ENCODE measurements at places on chromosomes 7 and 10.

DNA sequence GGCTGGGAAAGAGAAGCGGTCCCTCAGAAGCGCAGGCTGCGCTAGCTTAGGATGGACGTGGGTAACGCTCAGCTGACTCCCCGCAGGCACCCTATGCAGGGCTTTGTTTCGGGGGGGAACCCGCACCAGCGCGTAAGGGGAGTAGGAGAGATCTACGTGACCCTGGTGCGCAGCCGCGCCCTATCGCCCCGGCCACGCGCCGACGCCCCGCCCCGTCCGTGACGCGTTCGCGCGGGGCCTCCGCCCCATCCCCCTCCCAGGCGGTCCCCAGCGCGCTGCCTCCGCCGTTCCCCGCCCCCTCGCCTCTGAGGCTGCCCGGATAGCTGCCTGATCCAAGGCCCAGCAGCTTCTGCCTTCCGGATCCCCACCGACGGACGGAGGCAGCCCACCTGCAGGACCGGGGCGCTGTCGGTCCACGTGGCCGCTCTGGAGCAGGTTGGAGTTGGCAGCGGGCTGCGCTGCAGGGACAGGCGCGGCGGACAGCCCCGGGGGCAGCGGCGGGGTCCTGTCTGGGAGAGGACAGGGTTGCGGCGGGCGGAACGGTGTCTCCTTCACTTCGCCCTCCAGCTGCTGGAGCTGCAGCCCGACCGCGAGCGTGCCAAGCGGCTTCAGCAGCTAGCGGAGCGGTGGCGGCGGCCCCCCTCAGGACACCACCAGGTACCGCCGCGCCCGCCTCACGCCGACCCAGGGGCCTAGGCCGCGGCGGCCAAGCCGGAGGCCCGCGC lies at the start of gene VDAC2:
Gene VDAC2, plus strand, starts transcription at position 515 of the 725 bp plus-strand sequence. CDS start 363 bp downstream, outside the sequence.
- peak; percentile 46 for DNase-seq

DNA sequence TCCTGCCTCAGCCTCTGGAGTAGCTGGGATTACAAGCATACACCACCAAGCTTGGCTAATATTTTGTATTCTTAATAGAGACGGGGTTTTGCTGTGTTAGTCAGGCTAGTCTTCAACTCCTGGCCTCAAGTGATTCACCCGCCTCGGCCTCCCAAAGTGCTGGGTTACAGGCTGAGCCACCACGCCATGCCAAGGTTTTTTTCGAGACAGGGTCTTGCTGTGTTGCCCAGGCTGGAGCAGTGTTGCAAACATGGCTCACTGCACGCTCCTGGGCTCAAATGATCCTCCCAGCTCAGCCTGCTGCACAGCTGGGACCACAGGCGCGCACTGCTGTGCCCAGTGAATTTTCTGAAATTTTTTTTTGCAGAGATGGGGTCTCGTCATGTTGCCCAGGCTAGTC lies 3.3 kb upstream of the SEC31B start:
- no peak for DNase-seq

GRCh38 chr10:118342638-118343020 lies 505 bp upstream of the FAM204A start:
- no peak for DNase-seq

DNA sequence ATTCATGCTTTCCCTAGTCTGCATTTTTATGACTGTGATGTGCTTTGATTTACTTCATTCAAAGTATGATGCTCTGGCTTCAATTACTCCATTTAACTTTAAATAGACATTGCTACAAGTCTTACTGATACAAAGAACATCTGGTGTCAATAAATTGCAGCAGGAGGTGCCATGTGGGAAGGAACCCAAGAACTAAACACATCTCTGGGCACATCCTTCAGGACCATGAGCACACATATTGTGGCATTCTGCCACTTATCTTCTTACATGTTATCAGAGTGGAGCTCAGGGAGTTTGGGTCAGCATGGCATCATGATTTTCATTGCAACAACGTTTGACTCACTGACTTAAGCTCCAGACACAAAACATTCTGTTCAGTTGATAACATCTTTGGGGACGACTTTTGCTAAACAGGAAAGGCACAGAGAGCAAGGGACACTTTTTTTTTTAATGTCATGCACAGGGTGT lies 227.0 kb downstream of the DKK1 start:
- peak; percentile 85 for DNase-seq

DNA sequence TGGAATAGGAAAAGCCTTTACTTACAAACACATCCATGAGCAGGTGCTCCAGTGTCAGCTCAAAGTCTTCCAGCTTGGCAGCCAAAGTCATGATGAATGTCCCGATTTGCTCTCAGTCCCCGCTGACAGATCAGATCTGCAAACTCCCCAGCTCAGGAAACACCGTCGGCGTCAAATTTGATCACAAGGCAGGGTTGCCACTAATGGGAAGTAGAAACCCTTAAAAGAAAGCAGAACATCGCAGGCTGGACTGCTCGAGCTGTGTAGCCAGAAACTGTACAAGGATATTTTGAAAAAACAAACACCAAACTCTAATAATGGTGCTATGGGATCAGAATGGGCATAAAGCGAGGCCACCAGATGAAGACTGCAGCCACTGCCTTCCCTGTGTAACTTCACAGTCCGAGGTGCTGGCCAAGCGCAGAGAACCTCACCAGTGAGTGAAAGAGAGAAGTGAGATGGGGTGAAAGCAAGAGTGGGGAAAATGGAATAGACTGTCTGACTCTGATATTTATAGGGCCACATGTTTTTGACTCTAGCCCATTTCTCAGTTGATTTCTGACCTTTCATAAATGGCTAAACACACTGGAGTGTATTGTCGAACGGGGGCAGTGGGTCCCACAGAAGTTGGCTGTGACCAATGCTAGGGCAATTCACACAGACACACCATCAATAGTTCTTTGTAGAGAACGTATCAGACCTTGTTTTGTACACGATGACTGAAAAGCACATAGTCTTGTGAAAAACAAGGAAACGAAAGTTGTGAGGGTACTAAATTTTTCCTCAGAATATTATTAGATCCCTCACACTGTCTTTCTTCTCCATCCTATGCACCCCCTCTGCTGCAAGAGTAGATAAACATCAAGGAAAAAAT lies 306.2 kb downstream of the FRMD4A start:
- no peak for DNase-seq

DNA sequence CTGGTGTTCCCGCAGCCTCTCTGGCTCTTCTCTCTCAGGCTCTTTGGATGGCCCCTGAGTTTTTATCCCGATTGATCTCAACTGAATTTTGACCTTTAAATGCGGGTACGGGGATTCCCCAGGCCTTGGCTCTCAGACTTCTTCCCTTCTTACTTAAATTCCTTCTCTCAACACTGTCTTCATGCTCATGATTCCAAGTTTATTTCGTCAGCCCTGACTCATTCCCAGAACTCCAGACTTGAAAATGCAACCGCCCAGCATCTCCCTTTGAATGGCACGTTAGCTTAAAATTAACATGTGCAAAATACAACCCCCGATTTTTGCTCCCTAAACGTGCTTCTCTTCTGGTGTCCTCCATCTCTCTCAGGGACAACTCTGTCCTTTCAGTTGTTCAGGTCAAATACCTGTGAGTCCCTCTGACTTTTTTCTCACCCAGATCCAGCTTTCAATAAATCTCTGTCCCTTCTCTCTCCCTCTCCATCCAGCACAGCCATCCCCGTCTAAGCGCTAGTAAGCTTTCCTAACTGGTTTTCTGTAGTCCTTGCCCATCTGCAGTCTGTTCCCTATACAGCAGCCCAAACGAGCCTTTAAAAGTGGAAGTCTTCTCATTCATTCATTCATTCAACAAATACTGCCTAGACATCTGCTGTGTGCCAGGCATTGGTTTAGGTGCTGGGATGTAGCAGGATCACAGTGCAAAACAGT lies 7.1 kb downstream of the HECW1 start:
- DNase-seq, result peak; percentile 48

DNA sequence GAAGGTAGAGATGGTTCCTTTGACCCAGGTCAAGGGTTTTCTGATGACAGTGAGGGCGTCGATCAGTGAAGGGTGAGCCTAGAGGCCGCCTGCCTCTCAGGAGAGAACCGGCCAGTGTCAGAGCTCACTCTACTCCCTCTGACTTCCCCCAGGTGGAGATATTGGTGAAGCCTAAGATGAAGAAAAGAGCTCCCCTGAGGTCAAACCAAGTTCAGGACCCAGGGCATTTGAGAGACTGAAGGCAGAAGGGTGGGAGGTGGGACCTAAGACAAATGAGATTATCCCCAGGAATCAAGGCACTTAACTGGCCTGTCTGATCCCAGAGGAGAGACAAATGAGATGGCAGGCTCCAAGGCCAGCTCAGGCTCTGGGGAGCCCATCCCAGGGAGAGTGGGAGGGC lies 104.7 kb downstream of the CDH23 start:
- DNase-seq, result no peak

DNA sequence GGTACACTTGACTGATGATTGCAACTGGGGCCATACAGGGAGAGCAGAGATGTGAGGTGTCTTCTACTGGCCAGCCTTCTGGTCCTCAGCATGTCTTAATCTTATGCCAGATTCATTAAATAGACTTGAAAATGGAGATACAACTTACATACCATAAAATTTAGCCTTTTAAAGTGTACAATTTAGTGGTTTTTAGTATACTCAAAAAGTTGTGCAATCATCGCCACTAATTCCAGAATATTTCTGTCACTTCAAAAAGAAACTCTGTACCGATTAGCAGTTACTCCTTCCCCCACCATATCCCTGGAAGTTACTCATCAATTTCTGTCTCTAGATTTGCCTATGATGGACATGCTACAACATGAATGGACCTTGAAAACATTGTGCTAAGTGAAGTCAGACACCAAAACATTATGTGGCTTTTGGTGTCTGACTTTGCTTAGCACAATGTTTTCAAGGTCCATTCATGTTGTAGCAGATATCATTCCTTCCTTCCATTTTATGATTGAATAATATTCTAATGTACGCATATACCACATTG lies 53.0 kb downstream of the SH2D4B start:
- DNase-seq, result no peak

DNA sequence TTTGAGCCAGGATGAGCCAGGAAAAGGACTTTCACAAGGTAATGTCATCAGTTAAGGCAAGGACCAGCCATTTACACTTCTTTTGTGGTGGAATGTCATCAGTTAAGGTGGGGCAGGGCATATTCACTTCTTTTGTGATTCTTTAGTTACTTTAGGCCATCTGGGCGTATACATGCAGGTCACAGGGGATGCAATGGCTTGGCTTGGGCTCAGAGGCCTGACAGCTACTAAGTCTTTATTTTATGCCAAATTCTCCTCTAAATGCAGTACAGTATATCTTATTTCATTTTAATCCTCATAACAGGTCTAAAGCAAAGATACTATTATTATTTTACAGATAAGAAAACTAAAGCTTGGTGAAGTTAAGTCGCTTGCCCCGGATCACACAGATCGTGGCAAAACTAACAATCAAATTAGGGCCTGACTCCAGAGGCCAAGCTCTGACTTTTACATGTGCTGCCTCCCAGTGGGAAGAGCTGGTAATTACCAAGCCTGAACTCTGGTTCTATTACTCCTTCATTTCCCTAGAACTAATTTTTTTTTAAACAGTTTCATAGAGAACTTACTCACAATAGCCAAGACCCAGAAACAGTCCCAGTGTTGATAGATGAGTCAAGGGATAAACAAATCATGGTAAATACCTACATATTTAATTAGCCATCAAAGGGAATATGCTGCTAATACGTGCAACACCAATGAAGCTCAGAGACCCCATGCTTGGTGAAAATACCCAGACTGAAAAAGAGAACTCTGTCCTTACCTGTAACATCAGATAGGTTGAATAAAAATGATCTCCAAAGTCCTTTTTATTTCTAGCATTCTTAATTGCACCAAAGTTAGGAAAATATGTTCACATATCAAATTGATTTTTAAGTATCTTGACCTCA lies 35.4 kb downstream of the C7orf25 start:
- peak; percentile 13 for DNase-seq

DNA sequence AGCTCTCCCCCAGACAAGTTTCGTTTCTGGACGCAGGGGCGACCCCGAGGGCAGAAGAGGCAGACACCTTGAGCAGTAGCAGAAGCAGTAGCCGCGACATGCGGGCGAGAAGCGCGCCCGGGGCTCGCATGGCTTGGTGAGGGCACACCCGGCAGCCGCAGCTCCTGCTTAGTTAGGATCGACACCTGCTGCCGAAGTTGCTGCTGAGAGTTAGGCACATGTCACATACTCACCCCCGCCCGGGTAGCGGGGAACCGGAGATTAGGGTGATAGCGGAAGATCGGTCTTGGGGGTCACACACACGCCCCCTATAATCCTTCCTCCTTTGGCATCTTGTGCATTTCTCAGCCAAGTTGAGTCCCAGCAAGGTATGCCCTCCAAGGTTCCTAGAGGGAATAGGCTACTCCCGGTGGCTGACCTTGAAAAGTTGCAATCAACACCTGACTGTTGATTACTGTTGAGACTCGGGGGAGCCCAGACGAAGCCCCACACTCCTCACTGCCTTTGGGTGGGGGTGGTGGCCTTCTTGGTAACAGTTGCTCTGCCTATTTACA lies 668 bp downstream of the GPR37 start:
- no peak for DNase-seq

GRCh38 chr10:121500701-121501332 lies 97.4 kb downstream of the FGFR2 start:
- DNase-seq, result no peak

GRCh38 chr7:94012746-94013145 lies 8.6 kb upstream of the BET1 start:
- DNase-seq, result no peak

DNA sequence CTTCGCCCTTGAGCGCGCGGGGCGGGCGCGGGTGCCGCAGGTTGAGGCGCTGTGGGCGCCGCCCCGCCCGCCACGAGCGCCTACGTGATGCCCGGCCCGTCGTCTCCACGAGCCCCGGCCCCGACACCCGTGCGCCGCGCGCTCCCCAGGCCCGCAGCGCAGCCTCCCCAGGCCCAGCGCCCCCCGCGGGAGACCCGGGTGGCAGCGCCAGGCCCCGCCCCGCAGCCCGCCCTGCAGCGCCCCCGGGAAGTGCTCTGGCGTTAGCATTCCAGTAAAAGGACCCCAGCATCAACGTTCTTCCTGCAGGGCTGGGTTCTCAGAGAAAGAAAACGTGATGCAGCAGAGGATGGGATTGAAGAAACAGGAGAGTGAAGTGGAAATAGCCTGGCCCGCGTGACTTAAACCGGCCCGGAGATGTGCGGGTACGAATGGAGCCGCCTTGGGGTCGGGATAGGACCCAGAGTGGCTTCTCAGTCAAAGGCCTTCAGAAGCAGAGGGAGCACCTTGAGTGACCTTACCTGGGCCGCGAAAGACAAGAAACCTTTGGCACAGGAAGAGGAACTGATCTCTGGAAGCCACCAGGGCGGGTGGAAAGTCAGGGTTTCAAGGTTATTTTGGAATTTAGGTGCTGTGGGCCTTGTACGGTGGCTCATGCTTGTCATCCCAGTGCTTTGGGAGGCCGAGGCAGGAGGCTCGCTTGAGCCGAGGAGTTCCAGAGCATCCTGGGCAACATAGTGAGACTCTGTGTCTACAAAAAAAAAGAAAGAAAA lies 1.8 kb downstream of the PFKP start:
- DNase-seq, result no peak

- DNase-seq, result no peak
Measured at GRCh38 chr10:59561477-59562121, 148.1 kb downstream of the SLC16A9 start.

GRCh38 chr10:17001961-17002749 lies 127.5 kb downstream of the CUBN start:
- peak; percentile 96 for DNase-seq

- DNase-seq, result no peak
Measured at GRCh38 chr10:101778151-101778780, 2.4 kb upstream of the FGF8 start.

- DNase-seq, result no peak
Measured at GRCh38 chr7:31788445-31788844, 101.4 kb downstream of the PPP1R17 start.

- no peak for DNase-seq
Measured at GRCh38 chr10:45561952-45562351, 110.6 kb downstream of the ZFAND4 start.

GRCh38 chr10:108629834-108630233 lies 1293.5 kb downstream of the XPNPEP1 start:
- no peak for DNase-seq

- no peak for DNase-seq
Measured at GRCh38 chr7:134819401-134819800, 40.0 kb downstream of the CALD1 start.

All from AG09309 (cell line).